Astrocyte of the cerebellum (primary cell): ENCODE measurements at places on chromosomes 1 and 21.

DNA sequence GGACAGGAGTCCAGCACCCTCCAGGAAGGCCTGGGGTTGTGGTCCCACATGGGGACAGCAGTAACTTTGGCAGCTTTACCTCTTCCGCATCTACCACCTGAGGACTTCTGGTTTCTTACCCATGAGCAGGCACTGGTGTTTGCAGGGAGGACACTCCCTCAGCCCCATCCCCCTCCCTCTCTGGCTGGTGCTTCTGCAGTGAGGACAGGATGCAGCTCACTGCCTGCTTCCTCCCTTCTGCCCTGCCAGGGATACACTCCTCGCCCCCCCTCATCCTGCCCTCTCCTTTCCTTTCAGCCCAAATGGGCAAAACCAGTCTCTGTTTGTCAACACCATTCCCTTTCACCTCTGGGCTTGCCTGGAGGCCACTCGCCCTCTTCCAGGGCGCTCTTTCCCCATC lies 62.4 kb downstream of the KIRREL1 start:
- DNase-seq: no peak

GRCh38 chr21:37449302-37449937 lies 82.8 kb downstream of the DYRK1A start:
- no peak for DNase-seq

- DNase-seq: no peak
Measured at GRCh38 chr1:176541663-176542062, 78.7 kb downstream of the PAPPA2 start.

DNA sequence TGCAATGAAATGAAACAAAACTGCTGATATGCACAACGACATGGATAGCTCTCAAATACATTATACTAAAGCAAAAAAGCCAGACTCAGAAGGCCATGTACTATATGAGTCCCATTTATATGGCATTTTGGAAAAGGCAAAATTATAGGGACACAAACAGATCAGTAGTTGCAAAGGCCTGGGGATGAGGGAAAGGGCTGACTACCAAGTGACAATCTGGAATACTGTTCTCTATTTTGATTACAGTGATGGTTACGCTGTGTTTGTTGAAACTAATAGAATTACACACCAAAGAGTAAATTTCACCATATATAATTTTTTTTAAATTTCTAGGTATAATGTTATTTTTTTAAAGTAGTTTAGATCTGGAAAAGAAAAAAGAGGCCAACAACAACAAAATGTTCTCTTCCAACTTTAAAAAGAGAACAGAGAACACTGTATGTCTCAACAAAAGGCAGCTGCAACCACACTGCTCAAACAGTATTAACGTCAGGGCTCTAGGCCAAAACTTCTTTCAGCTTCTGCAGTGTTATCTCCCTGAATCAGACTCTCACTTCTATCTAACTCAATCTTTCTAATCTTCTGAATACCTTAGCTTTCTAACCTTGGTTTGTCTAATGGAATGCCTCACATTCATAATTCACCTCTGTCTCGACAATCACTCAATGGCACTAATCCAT lies 75.8 kb downstream of the FOXJ3 start:
- DNase-seq: peak; percentile 53

- peak; percentile 84 for DNase-seq
Measured at GRCh38 chr21:41894922-41895557, 15.9 kb upstream of the PRDM15 start.

GRCh38 chr1:67700220-67700619 lies 15.2 kb downstream of the GADD45A start:
- no peak for DNase-seq

DNA sequence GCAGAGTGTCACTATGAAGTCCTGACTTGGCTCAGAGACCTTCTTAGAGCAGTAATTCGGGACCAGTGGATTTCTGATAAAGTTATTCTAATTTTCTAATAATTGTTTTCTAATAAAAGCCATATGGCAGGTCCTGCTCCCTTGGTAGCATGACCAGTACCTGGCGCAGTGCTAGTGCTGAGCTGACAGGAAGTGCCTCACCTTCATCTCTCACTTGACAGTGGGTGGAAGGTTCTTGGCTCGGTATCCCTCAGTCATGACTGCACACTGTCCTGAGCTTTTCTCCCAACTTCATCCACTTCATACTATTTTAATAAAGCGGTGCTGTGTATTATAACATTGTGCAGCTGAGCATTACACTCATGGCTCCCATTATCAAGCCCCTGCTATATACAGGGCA lies 14.1 kb downstream of the VANGL1 start:
- no peak for DNase-seq

DNA sequence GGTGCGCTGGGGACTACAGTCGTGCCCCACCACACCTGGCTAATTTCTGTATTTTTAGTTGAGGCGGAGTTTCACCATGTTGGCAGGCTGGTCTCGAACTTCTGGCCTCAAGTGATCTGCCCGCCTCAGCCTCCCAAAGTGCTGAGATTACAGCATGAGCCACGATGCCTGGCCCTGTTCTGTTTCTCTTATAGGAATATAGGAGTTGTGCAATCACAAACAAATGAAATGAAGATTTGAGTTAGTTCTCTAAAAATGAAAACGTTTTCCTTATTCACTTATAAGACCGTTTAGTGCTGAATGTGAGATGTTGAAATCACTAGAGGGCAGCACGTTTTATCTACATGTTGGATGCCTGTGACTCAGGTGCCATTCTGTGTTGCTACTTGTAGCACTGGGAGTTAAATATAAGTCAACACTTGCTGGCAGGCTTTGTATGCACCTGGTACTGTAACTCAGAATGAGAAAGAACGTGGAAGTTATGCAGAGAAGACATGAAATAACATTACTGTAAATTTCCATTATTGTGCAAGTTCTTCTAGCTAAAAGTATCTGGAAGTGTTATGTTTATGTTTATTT lies 45.8 kb downstream of the MIGA1 start:
- peak; percentile 65 for DNase-seq

DNA sequence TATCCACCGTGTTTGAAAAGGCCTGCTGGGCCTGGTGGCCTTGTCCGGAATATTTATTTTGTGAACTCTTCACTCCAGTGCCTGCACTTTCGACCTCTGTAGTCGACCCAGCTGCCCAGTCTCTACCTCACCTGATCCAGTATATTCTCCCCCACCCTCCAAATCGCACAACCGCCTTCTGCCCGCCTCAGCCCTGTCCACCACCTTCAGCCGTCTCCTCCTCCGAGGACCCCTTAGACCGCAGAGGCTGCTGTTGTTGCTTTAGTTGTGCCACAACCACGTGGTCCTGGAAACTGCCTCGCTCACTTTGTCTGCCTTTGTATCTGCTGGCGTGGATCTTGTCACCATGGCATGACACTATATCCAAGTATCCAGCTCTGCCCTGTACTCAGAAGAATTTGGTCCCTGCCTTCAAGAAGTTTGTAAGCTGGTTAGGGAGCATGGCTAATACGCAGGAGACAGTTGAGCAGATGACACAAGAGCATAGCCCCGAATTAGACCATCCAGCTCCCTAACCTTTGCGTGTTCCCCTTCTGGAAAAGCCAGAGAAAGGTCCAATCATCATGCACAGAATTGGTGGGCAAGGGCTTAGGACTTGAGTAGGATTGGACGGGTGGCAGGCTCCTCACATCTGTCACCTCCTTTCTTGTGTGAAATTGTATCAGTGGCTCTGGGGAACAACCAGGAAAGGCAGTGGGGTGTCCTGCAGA lies 1.5 kb downstream of the PHGDH start:
- DNase-seq: no peak
